ENCODE measurements at places on chromosomes 4 and X.

- no peak for DNase-seq
Observed at GRCh38 chr4:138398322-138398721, 156.2 kb upstream of the SLC7A11 start.

GRCh38 chr4:177448850-177449249 lies 6.6 kb upstream of the AGA start:
- no peak for DNase-seq

DNA sequence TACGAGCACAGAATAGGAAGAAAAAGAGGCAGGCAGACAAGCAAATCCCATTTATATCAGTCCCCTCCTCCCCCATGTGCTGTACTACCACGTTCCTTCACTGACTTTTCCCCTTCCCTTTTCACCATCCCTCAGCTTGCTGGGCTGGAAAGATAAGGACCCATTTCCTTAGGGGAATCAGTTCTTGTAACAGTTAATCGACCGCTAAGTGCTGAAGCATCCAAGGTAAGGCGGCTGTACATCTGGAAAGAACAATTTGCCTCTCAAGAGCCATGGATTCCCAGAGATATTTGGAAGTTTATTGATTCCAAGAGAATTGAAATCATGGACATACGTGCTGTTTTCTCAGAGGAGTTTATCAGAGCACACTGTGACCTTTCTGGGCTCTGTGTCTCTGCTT lies 1688.0 kb downstream of the STIM2 start:
- DNase-seq = no peak

GRCh38 chr4:43133566-43133965 lies 241.1 kb downstream of the GRXCR1 start:
- DNase-seq = no peak

- no peak for DNase-seq
Observed at GRCh38 chr4:17055788-17056187, 157.3 kb upstream of the LDB2 start.

- no peak for DNase-seq
Observed at GRCh38 chrX:5775846-5776430, 452.7 kb downstream of the NLGN4X start.

Measured in stimulated activated effector memory CD8-positive, alpha-beta T cell treated with anti-CD3 and anti-CD28 coated beads, Interleukin-12 subunit alpha, Interleukin-12 subunit beta, amount 100 ng/mL, for 72 hours (primary cell).